AG04450 (cell line): ENCODE measurements at places on chromosomes 6 and 20.

- no peak for DNase-seq
Measured at GRCh38 chr6:125984311-125984710, 2.0 kb upstream of the TRMT11 start.

- DNase-seq, result no peak
Measured at GRCh38 chr6:15507746-15508145, 155.1 kb downstream of the DTNBP1 start.

DNA sequence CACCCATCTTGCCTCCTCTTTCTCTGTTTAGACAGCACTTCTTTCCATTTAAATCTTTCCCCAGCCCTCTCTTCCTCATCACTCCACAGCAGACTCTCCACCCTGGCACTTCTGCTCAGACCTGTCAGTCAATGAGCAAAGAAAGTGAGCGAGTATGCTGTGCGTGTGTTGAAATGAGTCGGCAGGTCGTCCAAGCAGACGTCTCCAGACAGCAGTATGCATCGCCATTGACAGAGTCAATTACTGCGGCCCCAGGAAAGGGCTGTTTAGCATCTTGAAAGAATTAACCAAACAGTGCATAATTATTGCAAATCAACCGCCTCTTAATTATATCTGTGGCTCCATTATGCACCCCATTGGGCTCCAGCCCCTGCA is 54.8 kb upstream of the KCNG1 start:
- no peak for DNase-seq

- DNase-seq, result no peak
Measured at GRCh38 chr6:38283734-38284362, 355.9 kb downstream of the BTBD9 start.

GRCh38 chr6:42137194-42137753 is 5.1 kb downstream of the C6orf132 start:
- no peak for DNase-seq

DNA sequence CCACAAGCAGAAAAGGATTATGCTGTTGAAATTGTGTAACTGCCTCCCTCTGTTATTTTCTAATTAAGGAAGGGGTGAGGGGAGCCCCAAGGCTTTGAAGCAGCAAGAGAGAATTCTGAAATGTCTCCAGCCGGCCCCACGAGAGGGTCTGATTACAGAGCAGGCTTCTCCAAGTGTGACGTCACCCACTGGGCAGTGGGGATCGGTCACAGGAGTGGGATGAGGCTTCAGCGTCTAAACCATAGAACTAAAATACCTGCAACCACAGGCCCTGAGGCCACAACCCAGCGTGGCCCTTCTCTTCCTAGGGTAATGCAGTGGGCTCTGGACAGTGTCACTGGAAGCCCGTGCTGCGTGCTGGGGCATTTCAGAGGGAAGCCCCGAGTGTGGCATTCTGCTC is 38.6 kb upstream of the APCDD1L start:
- DNase-seq, result peak; percentile 45

GRCh38 chr20:59022754-59023153 is 3.5 kb downstream of the TUBB1 start:
- DNase-seq, result no peak

DNA sequence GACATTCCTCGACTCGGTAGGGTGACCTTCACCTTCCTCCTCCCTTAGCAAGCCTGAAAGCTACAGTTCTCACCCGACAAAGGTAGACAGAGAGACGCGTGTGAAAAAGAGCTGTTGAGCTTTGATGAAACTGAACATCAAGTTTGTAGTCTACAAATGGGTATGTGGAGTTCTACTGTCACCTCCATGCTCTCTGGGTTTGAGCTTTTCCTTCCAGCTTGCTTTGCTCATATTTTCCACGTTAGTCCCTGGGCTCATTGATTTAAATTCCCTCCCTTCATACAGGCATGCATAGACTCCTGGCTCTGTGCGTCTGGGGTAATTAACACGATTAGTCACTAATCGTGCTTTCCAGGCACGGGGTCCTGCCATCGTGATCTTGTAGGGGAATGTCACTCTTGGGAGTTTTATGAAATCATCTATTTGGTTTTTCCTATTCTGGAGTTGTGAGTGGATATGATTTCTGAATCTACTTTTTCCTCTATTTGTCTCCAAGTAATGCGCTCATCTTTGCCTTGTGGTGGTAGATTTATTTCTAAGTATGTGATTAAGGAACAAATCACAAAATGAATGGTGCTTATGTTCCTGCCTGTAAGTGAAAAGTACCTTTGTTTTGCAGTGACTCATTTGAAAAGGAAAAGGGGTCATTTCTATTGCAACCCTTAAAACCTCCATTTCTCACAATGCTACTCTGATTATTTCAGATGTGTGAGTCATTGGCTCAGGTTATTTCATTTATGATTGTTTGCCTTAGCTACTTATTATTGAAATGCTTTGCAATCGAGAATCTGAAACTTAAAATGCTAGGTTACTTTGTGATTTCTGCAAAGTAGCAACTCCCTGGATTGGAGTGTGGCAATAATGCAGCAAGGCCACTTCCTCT is 154.6 kb downstream of the ZDHHC14 start:
- no peak for DNase-seq

DNA sequence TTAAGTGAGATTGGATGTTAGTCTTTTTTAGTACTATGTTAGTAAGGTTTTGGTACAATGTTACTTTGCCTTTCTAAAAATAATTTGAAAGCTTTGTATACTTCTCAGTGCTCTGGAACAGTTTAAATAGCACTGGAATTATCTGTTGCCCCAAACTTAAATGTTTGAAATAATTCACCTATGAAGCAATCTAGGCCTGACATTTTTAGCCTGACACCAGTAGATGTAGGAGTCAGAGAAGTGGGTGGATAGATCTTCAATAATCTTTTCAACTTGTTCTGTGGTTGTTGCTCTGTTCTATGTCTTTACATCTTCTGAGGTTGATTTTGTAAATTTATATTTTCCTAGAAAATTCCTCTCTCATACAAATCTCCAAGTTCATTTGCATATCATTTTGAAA is 103.1 kb upstream of the ADGRF1 start:
- no peak for DNase-seq
